Stimulated activated CD8-positive, alpha-beta memory T cell treated with anti-CD3 and anti-CD28 coated beads, Interleukin-12 subunit alpha, Interleukin-12 subunit beta, amount 100 ng/mL, for 1 hour (primary cell): ENCODE measurements at places on chromosomes 16 and 17.

- no peak for DNase-seq
Measured at GRCh38 chr17:36647636-36648035, 46.3 kb downstream of the MRM1 start.

- no peak for DNase-seq
Measured at GRCh38 chr16:58433569-58433951, 41.3 kb downstream of the GINS3 start.

DNA sequence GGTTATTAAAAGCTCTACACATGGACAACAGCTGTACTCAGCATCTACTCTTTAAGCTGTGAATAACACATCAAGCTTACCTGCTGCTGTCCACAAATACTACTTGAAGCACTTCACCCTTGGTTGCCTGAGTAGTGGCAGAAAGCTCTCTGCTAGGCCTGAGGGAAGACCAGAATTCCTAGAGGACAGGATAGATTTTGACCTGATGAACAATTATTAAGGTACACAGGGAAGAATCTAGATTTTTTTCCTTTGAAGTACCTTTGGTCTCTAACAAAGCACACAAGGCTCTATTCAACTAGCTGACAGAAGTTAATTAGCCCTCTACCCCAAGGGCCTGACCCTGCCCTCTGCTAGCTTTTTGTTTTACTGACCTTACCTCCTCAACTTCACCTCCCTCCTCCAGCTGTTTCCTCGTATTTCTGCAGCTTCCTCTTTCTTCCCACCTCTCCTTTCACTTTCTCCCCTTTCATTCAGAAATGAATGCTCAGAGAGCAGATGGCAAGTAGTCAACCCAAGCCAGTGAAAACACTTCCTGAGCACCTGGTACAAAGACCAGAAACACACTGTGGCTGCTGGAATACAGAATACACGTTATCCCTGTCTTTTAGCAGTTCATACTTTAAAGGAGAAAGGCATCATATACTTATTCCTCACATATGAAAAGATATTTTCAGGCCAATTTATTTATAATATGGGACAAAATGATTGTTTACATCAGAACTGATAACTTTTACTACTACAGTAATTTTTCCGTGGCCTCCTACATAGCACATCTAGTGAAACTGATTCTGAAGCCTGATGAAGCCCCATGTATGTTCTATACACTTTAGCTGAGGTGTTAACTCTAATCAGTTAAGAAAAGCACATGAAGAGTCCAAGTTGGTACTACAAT lies 5.7 kb upstream of the VEZF1 start:
- DNase-seq: no peak

DNA sequence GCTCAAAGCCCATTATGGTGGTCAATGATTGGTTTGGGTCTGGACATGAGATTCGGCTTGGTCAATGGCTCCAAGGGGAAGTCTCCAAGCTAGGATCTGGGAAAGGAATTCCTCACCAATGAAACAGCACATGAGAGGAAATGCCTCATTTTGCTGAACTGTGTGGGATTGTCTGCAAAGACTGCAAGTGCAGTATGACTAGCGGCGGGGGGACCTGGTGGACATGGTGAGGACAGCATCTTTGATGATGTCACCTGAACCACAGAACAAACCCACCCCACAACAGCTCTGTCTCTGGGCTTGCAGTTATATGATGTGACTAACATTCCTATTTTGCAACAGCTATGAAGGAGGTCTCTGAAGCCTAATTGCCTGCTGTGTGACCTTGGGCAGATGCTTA lies 50.6 kb upstream of the NKD1 start:
- DNase-seq: no peak

GRCh38 chr17:77890771-77891170 lies 67.7 kb upstream of the TNRC6C start:
- no peak for DNase-seq

GRCh38 chr16:4976079-4976478 lies 17.9 kb downstream of the SEC14L5 start:
- no peak for DNase-seq

DNA sequence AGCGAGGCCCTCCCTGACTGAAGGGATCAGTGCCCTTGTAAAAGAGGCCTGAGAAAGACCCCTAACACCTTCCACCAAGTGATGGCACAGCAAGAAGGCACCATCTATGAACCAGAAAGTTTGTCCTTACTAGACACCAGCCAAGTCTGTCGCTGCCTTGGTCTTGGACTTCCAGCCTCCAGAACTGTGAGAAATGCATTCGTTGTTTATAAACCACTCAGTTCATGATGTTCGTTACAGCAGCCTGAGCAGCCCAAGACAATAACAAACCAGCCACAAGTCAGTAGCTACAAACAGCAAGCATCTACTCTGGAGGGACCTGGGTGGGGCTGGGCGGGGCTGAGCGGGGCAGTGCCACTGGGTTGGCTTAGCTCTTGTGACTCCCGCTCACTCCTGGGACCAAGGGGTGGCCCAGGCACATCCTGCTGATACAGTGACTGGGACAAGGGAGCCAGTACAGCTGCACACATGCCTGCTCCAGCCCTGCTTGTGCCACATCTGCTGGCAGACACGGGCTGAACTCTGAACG lies 234.9 kb downstream of the IRF8 start:
- no peak for DNase-seq

DNA sequence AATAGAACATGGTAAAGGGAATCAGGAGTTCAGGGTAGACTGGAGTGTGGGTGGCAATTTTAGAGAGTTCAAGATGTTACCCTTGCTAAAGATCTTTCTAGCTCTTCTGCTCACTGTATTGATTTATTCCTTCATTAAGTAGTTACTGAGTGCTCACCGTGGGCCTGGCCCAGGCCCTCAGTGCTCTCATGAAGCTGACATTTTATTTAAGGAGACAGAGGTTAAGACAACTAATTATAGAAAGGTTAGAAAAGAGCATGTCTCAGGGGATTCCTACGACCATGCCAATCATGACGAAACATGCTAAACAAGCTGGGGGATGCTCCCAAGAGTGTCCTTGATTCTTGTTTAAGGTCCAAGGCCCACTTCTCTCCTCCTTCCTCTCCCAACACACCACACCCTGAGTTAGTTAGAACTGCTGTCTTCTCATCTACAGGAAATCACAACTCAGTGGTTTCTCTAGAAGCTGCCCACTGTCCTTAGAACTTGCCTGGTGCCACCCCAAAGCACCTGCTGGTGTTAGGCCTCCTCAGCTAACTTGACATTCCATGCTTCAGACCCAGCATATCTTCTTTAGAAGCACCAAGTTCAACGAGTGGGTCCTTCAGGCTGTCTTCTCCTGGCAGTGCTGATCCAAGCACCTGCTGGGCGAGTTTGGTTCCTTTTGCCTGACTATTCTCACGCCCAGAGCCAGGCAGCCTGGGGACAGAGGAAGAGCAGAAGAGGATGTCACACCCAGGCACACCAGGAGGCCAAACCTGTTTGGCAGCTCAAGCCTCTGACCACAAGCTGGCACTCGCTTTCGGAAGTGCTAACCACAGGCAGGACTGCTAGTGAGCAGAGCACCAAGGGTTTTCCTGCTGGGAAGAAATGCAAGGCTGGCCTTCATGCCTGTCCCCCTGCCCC lies 79.0 kb downstream of the GAS7 start:
- no peak for DNase-seq

DNA sequence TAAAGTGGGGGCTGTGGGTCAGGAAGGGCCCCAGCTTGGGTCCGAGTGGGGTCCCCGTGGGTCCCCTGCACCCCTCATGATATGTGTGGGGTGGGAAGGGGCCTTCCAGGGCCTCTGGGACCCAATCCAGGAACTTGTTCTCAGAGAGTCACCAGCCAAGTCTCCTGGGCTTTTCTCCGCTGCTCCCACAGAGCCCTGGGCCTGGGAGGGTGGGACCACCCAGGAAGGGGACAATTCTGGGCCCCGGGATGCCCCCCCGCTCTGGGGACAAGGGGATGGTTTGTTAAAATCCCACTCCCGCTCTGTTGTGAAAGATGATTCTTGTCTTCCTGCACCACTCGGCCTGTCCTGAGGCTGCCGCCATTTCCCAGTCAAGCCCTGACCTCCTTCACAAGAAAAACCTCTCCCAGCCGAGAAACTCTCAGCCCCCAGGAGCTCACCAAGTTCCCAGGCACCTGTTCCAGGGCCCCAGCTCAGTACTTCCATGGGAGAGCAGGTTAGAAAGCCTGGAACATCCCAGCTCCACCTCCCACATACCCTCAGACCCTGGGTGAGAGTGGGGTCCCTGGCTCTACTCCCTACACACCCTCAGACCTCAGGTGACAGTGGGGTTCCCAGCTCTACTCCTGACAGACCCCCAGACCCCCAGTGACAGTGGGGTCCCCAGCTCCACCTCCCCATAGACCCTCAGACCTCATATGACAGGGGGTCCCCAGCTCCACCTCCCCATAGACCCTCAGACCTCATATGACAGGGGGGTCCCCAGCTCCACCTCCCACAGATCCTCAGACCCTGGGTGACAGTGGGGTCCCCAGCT lies 75.1 kb downstream of the METRNL start:
- DNase-seq: no peak

GRCh38 chr17:42017866-42018200 lies 594 bp upstream of the DNAJC7 start:
- DNase-seq: no peak

GRCh38 chr17:50588391-50589049 lies 28.0 kb downstream of the CACNA1G start:
- no peak for DNase-seq

- DNase-seq: no peak
Measured at GRCh38 chr17:13541032-13541480, 60.7 kb downstream of the HS3ST3A1 start.

DNA sequence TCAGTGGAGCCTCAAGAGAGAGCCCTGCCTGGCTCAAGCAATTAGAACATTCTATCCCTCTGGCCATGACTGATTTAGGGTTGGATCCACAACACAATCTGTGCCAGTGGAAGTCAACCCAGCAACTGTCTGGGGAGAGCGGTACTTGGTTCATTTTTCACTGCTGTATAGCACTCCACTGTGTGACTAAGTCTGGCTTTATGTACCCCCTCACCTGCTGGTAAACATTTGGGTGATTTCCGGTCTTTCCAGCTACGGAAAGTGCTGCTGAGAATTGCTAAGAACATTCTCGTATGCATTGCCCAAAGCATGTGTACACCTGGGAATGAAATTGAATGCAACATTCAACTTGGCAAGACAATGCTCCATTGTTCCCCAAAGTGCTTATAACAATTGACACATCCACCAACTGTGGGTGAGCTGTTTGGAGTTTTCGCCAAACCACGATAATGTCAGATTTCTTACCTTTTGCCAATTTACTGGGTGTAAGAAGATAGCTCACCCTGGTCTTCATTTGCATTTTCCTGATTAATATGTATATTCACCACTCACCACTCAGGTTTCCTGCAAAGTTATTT lies 63.5 kb upstream of the MED9 start:
- no peak for DNase-seq

DNA sequence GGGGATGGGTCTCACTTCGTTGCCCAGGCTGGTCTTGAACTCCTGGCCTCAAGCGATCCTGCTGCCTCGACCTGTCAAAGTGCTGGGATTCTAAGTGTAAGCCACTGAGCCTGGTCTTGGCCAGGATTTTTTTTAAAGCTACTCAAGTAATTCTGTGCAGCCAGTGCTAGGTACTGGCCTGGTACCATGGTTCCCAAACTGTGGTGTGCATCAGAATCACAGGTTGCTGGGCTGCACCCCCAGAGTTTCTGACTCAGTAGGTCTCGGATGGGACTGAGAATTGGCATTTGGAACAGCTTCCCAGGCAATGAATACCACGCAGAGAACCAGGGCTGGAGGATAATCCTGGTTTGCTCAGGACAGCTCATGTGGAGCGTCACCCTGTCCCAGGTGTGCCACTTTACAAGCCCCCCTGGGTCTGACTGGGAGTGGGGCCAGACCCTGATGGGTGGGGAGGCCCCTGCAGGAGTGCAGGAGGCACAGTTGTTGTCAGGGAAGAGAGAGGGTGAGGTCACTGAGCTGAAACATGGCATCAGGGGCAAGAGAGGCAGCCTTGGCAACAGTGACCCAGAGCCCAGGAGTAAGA lies 10.7 kb upstream of the MRPS23 start:
- DNase-seq: no peak

- no peak for DNase-seq
Measured at GRCh38 chr16:67264277-67264676, 15.1 kb upstream of the PLEKHG4 start.

DNA sequence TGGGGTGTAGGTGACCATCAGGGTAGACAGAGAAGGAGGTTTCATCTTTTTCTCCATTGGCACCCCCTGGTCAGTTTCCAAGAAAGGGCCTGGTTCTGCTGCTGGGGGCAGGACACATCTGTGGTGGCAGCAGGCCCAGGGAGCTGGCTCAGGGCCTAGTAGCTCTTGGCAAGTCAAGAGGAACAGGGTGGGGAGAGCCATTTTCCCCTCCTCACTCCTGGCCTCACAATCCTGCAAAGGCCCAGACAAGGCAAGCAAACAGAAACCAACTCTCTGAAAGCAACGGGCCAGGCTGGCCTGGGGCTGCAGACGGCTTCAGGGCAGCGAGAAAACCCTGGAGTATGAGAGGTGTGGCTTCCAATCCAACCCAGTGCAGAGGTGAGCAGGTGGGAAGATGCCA lies 192.9 kb upstream of the DYNLRB2 start:
- no peak for DNase-seq

- no peak for DNase-seq
Measured at GRCh38 chr16:87832741-87833502, 36.4 kb downstream of the SLC7A5 start.

GRCh38 chr17:56172517-56172982 lies 19.3 kb downstream of the ANKFN1 start:
- DNase-seq: no peak

GRCh38 chr17:81238490-81238814 lies 403 bp downstream of the TEPSIN start:
- no peak for DNase-seq

DNA sequence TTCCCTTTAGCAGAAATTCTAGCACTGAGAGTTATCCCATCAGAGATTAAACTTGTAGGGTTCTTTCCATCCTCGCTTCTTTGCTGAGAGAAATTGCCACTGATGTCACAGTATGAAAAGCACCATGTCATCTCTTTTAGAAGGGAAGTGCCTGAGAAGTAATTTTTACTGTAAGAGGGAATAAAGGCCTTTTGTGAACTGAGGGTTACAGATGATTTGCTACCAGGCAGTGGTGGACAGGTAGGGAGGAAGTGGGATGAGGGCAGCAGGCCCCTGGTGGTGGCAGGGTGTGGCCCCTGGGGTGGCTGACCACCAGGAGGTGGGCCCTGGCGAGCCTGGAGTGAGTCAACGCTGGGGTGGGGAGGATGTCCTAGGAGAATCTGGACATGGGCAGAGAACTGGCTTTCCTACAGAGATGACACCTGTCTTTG lies 6.4 kb upstream of the MILR1 start:
- no peak for DNase-seq
